ENCODE measurements at places on chromosomes 6 and 20.

- no peak for DNase-seq
Measured at GRCh38 chr20:2837221-2837960, 3.1 kb downstream of the PCED1A start.

DNA sequence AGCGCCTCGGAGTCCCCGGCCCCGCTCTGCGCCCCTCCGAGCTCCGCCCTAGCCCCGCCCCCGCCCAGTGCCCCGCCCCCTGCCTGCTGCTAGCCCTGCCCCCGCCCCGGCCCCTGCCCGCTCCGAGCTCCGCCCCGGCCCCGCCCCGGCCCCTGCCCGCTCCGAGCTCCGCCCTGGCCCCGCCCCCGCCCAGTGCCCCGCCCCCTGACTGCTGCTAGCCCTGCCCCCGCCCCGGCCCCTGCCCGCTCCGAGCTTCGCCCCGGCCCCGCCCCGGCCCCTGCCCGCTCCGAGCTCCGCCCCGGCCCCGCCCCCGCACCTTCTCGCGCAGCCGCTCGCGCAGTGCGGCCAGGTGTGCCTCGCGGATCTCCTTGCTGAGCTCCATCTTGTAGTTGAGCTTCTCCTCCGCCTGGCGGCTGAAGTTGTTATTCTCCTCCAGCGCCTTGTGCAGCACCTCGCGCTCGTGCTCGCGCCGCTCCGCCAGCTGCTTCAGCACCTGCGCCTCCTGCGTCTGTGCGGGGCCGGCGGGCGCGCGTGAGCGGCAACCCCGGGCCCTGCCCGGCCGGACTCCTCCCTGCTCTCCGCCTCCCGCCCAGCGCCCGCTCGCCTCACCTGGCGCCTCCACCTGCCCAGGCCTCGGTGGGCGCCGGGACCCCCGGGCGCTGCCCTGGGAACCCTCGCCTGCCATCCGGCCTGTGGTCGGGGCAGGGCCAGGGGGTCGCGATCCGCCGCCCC is 11.3 kb downstream of the STMN3 start:
- DNase-seq: peak; percentile 75

DNA sequence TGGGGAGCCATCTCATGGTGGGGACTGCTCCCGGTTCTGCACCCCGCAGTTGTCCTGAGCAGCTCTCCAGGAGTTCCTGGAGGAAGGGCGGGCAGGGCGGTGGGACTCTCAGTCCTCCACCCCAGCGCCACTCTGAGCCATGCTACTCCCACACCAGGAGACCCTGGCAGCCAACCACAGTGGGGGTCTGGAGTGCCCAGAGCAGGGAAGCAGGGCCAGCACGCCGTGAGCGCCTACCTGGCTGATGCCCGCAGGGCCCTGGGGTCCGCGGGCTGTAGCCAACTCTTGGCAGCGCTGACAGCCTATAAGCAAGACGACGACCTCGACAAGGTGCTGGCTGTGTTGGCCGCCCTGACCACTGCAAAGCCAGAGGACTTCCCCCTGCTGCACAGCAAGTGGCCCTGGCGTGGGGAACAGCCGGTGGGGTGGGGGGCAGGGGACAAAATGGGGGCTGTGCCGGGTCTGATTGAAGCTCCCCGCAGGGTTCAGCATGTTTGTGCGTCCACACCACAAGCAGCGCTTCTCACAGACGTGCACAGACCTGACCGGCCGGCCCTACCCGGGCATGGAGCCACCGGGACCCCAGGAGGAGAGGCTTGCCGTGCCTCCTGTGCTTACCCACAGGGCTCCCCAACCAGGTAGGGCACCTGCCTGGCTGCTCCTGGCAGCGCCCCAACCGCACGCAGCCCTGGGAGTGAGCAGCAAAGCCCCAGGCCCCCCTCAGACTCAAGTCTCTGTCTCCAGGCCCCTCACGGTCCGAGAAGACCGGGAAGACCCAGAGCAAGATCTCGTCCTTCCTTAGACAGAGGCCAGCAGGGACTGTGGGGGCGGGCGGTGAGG is 1.6 kb upstream of the TNFRSF6B start:
- no peak for DNase-seq

GRCh38 chr6:116406678-116407345 is 36.1 kb downstream of the DSE start:
- DNase-seq: no peak

GRCh38 chr20:25278636-25279361 is 30.9 kb downstream of the PYGB start:
- no peak for DNase-seq

DNA sequence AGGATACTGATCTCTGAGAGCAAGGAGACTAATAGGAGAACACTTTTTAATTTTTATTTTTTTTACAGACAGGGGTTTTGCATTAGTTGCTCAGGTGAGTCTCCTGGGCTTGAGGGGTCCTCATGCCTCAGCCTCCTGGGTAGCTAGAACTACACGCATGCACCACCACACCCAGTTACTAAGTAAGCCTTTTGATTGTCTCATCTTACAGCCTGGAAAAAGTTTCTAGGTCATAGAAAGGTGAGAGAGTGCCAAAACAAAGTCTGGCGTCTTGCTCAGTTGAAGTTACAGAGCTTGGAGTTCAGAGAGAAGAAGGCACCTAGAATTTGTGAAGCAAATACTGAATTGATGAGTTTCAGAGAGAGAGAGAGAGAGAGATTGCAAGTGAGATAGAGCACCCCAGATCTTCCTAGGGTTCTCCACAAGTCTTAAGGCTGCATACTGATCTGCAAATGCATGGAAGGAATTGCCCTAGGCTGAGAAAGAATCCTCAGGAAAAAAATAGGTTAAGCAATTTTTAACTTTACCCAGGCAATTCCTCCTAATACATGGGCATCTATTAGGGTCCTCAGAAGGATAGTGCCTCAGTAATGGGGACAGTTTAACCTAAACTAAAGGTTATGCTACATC is 37.6 kb upstream of the PHIP start:
- DNase-seq: no peak

- peak; percentile 72 for DNase-seq
Measured at GRCh38 chr6:50822078-50822476, 3.4 kb downstream of the TFAP2B start.

- no peak for DNase-seq
Measured at GRCh38 chr6:42756722-42757121, 10.8 kb upstream of the TBCC start.

DNA sequence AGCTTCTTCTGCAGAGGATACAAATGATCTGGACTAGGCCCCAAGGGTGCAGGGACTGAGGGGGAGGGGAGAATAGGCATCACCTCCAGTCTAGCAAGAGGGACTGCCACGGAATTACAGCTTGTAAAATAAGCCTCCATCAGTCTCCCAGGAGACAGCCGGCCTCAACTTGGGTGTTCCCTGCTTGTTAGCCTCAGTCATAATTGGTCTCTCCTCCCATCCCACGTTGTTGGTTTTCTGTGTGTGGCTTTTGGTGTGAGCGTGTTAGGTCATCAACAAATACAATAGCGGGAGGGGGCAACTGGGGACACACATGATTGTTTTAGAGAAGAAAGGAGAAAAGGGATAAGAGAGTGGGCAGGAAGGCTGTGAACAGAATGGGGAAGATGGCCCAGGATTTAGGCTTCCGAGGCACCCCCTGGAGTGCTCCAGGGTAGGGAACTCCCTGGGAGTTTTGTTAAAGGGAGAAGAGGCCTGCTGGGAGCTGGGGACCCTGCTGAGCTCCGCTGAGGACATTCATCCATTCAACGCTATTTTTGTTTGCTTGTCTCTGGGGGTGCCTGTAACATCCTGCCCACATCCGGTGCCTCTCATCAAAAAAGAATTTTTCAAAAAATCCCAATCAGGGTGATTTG is 9.2 kb downstream of the FOXA2 start:
- no peak for DNase-seq

- no peak for DNase-seq
Measured at GRCh38 chr6:11374036-11375010, 141.9 kb upstream of the NEDD9 start.

DNA sequence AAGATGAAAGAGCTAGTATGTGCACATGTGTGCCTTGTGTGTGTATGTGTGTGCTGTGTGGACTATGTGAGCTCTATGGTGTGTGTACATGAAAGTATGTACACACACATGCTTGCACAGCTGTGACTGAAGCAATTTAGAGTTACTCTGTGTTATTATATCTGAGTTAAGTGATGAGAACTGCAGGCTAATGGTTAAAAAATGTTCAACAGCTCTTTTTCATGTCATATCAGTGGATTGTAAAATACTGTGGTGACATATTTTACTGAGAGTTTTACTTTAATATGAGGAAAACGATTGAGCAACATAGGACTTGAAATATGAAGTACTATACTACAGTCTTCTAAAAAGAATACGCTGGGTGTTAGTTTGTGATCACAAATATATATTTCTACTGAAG is 195.7 kb upstream of the KCNK16 start:
- no peak for DNase-seq

- DNase-seq: no peak
Measured at GRCh38 chr20:57559658-57560553, 1.0 kb upstream of the PCK1 start.

GRCh38 chr6:154261688-154262397 is 94.8 kb downstream of the IPCEF1 start:
- DNase-seq: no peak

GRCh38 chr6:25199544-25199943 is 79.6 kb upstream of the CARMIL1 start:
- DNase-seq: no peak

GRCh38 chr6:56659721-56660380 is 17.2 kb upstream of the DST start:
- DNase-seq: no peak

DNA sequence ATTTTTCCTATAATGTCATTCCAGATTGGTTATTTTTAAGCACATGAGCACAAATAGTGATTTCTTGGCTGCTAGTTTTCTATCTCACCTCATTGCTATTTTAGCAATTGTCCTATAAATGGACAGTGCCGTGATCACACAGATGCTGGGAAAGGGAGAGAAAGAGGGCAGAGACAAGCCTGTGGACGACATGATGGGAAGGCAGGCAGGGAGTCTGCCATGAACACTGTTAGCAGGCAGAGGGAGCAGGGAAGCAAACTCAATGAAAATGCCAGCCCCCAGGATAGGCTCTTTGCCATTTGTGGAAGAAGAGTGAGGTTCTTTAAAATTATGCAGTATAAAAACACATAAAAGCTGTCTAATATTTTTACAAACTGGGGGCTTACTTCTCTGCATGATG is 96.8 kb downstream of the ADTRP start:
- no peak for DNase-seq

GRCh38 chr20:34389206-34389953 is 26.3 kb downstream of the ITCH start:
- no peak for DNase-seq

GRCh38 chr6:136113736-136114173 is 136.4 kb downstream of the MTFR2 start:
- DNase-seq: peak; percentile 78

GRCh38 chr6:169858293-169858934 is 107.0 kb downstream of the ERMARD start:
- DNase-seq: no peak

DNA sequence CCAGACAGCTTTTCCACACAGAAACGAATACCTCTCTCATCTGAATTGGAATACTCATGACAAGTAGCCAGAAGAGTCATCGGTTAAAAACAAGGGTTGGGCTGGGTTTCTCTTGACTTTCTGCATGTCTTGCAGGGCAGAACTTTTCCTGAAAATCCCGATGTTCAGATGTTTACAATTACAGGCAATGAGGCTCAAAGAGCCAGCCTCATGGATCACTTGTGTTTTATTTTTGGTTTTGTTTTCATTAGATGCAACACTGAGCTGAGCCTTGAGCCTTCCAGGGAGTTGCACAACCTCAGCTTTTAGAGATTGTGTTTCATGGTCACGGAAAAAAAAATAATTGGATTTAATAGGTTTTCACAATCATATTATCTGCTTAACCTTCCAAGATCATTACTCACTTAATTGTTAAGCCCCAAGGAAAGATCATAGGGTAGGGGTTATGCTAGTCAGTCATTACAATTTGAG is 288.1 kb upstream of the PRDM1 start:
- peak; percentile 98 for DNase-seq

GRCh38 chr6:149895833-149896271 is 2.1 kb downstream of the RAET1E start:
- peak; percentile 63 for DNase-seq

DNA sequence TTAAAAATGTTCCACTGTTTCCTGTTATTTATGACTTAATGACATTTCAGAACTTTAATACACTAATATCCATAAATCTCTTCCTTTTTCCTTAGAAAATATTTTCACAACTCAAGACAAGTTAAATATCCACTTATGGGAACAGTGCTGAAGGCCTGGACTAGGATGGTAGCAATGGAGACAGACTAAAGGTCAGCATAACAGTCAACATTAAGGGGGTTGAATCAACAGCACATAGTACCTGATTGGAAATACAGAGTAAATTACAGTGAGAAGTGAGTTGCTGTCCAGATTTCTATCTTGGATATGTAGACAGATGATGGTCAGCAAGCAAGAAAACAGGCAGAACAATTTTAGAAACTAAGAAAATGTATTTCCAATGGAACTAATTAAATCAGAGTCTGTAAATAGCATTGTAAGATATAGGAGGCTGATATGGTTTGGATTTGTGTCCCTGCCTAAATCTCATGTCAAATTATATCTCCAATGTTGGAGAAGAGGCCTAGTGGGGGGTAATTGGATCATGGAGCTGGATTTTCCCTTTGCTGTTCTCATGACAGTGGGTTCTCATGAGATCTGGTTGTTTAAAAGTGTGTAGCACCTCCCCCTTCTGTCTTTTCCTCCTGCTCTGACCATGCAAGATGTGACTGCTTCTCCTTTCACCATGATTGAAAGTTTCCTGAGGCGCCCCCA is 682.7 kb downstream of the MAFB start:
- no peak for DNase-seq

- DNase-seq: no peak
Measured at GRCh38 chr6:43680308-43681200, 7.0 kb downstream of the MRPS18A start.

DNA sequence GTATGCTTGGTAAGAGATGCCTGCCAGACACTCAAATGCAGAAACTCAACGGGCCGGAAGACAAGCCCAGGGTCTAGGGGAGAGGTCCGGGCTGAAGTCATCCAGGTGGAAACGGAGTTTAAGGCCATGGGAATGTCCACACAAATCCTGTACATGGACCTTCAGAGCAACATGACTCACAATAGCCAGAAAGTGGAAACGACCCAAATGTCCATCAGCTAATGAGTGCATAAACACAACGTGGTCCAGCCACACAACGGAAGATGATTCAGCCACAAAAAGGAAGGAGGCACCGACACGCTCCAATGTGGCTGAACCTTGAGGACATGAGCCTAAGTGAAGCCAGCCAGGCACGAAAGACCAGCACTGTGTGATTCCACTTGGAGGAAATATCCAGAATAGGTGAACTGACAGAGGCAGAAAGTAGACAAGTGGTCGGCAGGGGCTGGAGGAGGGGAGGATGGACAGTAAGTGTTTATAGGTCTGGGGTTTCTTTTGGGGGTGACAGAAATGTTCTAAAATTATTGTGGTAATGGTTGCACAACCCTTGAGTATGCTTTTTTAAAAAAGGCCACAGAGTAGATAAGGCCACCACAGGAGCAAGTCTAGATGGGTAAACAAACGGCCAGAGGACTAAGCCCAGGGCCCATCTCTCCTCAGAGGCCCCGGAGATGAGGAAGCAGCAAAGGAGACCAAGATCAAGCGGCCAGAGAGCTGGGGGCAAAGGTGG is 105.6 kb downstream of the PREX1 start:
- peak; percentile 84 for DNase-seq

GRCh38 chr20:47318586-47319516 is 37.6 kb downstream of the ZMYND8 start:
- peak; percentile 94 for DNase-seq

- no peak for DNase-seq
Measured at GRCh38 chr6:120938876-120939472, 395.3 kb downstream of the TBC1D32 start.

GRCh38 chr6:143410859-143411270 is 39.6 kb downstream of the ADAT2 start:
- DNase-seq: peak; percentile 69
